ENCODE measurements at places on chromosomes 2 and 18. TPM values are rescaled to one million over a fixed set of nuclear protein-coding genes. Genes with fewer than 3 reads are reported as not detected.

Gene ASAP2
- 1.2 TPM for total RNA-seq

DNA sequence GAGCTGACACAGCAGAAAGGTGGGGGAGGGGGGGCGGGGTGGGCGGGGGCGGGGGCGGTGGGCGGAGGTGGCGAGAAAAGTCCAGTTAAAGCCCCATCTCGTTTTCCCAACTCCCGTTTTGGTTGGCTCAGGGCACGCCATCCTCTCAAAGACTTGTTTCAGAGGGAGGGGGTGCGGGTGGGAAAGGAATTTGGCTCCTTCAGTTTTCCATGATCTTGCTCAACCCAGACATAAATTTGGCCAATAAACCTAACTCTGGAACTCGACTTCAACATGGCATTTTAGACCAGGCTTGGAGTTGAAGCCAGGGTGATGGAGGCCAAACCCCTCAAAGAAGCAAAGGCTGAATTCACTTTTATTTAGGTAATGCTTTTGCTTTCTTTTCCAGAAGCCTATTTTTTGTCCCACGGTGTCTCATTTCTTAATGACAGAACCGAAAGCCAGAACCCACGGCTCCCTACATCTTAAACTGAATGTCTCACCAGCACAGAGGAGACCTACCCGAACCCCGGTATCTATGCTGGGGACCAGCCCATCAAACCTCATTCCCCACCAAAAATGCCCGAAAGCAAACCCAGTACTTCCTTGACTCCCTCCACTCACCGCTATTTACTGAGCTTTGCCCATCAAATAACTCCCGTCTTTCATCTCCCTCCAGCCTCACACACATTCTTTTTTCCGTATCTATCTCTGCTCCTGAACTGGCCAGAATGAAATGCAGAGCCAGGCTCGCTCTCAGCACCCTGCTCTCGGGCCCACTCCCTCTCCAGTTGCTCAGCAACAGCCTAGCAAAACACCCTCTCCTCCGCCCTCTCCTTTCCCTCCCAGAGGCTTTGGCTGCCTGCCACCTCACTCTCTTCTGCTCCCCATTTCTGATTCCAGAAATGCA is 4.3 kb downstream of the IGFBP5 start:
- no peak for DNase-seq

Gene DSC1
- not detected for total RNA-seq

DNA sequence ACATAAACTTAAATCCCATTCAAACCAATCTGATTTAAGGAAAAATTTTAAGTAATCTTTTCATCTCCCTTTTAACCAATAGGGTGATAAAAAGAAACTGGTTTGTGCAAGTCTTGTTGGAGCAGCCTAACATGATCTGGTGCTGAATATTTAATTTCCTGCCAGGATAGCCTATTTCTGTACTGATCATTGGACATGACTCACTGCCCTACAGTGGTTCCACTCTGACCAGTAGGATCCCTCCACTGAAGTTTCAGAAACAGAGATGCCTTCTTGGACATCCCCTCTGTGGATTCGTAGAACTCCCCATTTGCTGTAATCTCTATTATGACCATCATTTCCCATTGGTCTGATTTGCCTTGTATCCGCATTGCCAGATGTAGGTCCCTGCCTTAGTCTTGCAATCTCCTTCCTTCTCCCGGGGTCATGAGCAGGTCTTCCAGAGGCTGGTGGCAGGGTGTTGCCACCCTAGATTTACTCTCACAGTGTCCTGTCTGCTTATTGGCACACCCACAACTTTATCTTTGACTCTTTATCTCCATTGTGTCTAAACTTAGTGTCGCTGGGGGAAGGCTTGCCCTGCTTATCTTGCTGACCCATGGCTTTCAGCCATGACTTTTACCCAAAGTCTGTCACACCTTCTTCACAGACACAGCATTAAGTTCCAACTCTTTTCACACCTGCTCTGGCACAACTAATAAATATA is 12.3 kb upstream of the SETBP1 start:
- DNase-seq = no peak

DNA sequence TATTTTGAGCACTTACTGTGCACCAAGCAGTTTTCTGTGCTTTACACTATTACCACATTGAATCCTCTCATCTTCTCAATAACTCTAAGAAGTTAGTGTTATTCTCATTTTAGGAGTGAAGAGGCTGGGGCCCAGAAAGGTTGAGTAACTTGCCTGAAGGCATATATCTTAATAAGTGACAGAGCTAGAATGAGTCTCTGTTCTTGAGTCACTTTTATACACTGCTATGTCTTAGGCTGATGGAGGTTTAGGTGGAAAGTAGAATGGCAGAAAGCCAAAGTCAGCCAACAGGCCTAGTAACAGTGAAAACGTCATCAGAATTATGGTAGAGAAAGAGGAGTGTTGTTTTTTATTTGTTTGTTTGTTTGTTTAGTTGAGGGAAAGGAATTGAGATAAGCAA is 27.9 kb upstream of the RPE start:
- no peak for DNase-seq

Gene LAMA1
- total RNA-seq = not detected

Gene SYT4
- total RNA-seq = not detected

DNA sequence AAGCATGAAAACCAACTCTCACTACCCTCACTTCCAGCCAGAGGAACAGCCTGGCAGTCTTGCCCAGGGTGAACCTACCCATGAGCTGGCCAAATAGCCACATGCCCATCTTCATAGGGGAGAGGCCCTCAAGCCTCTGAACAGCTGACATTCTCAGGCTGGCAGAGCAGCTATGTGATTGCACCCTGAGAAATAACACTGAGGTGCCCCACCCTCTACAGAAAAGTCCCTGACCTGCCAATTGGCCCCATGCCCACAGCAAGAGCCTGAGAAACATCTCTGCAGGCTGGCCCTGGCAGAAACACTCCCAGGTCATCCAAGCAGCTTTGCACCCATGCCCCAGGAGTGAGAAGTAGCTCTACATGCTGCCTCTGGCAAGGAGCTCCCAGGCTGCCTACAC is 127.4 kb upstream of the OTX1 start:
- no peak for DNase-seq

- DNase-seq = no peak
Observed at GRCh38 chr18:37565977-37566478, 430 bp upstream of the CELF4 start.

GRCh38 chr2:112583497-112584133 is 794 bp upstream of the CHCHD5 start:
- DNase-seq = no peak

DNA sequence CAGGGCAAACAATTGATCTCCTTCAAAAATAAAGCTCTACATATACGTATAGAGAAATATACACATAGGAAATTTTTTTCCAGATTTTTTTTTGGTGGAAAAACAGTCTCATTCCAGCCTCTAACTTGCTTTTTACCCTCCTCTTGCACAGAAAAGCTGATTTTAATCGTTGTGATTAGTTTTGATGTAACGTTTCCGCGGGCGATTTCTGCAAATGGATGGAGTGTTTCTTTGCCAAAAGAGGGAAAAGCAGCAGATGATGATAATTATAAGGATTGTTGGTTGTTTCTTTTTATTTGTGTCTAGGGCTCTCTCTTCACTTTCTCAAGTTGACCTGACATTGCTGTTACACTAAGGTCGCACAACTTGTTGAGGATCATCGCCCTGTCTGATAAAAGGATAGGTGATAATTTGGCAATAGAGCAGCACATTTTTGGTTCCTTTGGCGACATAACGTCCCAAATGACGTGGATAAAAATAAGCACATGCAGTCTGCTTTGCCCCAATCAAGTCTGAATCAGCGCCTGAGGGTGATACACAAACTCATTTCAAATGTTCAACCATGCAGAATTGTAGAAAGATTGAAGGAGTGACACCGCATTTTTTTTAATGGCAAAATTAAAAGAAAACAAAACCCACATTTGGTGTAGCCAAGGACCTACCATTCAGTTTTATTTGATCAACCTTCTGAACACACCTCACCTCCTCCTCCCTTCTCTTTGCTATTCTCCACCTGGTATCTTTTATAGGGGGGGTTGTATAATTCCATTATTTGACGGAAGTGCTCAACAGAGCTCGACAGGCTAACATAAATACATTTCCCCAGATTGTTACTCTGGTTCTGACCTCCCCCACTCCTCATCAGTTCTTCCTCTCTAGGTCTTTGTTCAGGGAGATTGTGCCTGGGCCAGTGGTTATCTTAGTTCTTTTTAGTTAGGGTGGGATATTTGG is 109.6 kb upstream of the KCTD1 start:
- DNase-seq = no peak

DNA sequence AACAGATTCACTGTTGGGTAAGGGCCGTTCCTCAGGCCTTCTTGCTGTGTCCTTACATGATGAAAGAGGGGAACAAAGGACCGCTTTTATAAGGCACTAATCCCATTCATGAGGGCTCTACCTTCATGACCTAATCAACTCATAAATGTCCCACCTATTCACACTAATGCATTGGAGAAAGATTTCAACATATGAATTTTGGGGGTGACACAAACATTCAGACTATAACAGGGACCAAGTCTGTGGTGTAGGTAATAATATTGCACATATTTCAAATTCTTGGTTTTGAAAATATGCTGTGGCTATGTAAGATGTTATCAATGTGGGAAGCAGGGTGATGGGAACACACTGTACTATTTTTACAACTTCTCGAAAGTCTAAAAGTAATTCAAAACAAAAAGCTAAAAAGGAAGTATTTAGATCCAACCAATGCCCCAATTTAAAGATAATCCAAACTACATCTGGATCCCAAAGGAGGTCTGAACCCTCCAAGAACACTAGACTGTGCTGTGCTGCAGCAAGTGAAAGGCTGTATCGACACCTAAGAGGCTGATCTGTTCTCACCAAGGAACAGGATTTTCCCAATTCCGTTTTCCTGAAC is 82.4 kb upstream of the TGIF1 start:
- DNase-seq = no peak

DNA sequence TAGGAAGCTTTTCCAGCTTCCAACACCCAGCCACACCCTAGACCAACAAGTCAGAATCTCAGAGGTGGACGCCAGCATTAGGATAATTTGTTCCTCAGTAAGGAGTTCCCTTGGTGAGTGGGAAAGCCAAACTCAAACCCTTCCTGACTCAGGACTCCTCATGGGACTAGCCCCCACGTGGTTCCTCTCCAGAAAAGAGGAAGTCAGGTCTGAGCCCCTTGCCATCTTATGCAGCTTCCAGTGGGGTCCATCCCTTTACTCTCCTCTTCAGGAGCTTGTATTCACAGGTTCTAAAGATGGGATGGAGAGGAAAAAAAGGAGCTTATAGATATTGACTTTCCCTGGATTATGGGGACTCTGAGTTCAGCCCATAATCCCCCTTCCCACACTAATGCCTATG is 14.8 kb upstream of the NOTO start:
- DNase-seq = no peak

Gene ACVR1C
- 1.1 TPM for total RNA-seq

DNA sequence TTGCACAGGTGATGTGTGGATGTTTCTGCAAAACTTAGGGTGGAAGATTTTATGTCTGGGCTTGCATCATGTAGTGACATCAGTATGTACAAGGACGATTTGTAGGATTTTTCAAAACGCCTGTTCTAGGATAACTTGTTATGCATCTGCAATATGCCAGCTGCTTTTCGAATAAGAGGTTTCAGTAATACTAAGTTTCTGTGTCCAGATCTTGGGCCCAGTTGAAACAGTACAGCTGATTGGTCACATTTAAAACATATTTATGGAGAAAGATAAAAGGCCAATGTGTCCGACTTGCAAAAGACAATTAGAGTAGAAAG is 1.2 kb downstream of the PTPN4 start:
- DNase-seq = no peak

DNA sequence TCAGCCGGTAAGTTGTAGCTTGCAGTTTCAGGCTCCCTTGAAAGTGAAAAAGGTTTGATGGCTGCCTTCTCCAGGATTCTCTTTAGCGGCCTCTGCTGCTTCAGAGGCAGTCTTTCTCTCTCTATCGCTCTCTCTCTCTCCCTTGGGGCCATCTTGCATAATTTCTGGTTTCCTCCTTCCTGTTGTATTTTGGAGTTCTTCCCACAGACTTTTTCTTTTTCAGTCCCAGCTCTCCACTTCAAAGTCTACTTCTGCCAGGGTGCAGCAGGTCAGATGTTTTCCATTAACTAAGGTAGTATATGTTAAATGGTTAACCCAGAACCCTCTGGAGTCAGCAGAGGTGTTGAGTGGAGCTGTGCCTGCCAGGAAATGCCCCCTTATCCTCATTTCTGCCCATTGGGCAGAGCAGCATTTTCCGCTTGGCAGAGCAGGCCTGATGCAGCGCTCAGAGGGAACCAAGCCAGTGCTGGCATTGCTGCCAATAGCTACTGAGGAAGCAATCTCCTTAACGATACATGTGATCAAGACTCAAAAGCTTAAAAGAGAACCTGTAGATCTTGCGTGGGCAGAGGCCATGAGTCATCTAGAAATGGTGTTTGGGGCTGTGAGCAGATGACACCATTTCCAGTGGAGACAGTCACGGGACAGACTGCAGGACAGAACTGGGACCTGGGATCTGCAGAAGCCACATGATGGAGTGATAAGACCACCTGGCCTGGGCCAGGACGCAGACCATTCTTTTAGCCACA is 20.8 kb downstream of the DBI start:
- no peak for DNase-seq

- no peak for DNase-seq
Observed at GRCh38 chr2:16559278-16560067, 106.2 kb downstream of the CYRIA start.

Gene SLC23A3
- 1.9 TPM for total RNA-seq

Gene RPRM
- total RNA-seq = 0.20 TPM

Gene TET3
- total RNA-seq = 20.5 TPM

DNA sequence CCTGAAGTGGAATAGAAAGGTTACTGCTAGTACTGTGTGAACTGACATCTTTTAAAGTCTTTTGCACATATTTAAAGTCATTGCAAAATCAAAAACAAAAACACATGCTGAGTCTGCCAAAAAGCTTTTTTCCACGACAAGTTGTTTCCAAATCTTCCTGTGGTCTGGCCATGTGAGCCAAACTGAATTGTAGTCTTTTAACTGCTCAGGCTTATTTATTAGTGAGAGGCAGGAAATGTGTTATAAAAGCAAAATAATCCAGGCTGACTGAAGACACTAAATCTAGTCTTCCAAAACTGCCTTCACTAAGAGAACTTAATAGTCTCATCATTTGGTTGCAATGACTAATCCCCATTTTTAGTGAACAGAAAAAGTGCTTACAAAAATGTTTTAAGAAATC is 2.3 kb downstream of the KRCC1 start:
- no peak for DNase-seq

Gene ELP2
- total RNA-seq = 97.1 TPM

DNA sequence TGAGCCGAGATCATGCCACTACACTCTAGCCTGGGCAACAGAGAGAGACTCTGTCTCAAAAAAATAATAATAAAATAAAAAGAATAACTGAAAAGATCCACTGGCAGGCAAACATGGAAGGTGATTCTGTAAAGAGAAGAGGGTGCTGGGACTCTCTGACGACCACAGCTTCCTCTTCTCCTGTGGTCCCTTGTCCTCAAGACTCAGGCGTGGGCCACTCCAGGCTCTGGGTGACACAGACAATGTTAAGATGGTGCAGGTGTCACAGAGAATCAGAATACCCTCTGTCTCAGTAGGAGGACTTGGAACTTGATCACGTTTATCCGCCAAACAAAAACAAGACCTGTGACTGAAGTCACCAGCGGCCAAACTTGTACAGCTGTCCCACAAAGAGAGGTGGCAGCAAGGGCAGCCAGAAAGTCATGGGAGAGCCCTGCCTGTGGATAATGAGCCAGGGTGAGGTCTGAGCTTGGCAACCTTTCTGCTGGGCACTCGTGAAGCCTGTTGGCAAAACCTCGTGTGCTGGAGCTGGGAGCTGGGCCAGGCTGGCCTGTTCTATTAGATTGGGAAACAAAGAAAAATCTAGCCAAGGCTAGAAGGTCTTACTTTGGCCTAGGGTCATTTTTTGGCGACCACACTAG is 76.4 kb upstream of the ITGA6 start:
- DNase-seq = no peak

Gene AQP12B
- not detected for total RNA-seq

Gene LOXHD1
- not detected for total RNA-seq

GRCh38 chr2:199680482-199680881 is 170.5 kb downstream of the FTCDNL1 start:
- DNase-seq = no peak
